ENCODE measurements at places on chromosomes 6 and 20.

GRCh38 chr20:51091406-51092195 lies 68.7 kb upstream of the KCNG1 start:
- no peak for DNase-seq

DNA sequence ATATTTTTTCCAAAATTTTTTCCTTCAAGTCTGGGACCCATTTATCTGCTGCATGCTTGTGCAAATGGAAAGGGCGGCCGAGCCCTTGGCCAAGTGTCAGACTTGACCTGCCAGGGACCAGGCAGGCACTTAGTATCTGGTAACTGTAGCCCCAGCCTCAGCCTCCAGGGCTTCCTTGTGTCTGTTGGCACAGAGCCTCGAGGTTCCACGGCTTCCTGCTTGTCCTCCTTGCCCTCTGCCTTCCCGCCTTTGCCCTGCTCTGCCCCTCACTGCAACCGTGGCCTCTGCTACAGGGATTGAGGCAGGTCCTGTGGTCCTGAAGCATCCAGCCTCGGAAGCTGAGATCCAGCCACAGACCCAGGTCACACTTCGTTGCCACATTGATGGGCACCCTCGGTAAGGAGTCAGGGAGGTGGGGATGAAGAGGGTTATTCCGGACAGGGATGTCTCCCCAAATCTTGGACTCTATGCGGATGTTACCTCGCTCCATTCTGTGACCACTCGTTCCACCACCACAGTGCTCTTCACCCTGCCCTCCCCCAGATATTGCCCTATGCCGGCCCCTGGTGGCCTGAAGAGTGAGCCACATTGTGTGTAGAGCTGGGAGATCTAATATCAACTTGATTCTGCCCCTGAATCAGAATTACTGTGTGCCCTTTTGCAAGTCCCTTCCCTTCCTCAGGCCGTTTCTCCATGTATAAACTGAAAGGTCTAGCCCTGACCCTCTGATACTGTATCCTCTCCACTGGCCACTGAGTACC lies 41.5 kb upstream of the SRF start:
- DNase-seq = peak; percentile 49

DNA sequence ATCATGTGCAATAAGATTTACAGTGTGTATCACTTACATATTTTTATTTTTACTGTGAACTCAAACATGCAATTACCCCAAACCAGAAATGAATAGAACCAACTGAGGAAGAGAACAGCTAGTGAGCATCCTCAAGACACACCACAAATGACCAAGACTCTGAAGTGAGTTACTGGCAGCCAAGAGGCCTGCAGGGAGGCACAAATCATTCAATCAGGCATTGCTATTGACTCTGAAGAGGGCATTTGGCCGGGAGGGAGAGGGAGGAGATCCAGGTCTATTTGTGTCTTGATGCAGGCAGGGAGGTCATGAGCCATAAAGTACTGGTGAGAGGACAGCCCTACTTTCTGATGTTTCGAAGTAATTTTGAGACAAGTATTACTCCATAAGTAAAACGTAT lies 257.7 kb downstream of the BCKDHB start:
- no peak for DNase-seq

- no peak for DNase-seq
Observed at GRCh38 chr6:159806021-159806458, 6.0 kb downstream of the PNLDC1 start.

GRCh38 chr6:56992036-56992435 lies 37.1 kb downstream of the BEND6 start:
- DNase-seq = no peak

GRCh38 chr6:93282521-93283031 lies 136.8 kb downstream of the EPHA7 start:
- DNase-seq = no peak

GRCh38 chr20:40591536-40591935 lies 97.5 kb downstream of the MAFB start:
- no peak for DNase-seq

DNA sequence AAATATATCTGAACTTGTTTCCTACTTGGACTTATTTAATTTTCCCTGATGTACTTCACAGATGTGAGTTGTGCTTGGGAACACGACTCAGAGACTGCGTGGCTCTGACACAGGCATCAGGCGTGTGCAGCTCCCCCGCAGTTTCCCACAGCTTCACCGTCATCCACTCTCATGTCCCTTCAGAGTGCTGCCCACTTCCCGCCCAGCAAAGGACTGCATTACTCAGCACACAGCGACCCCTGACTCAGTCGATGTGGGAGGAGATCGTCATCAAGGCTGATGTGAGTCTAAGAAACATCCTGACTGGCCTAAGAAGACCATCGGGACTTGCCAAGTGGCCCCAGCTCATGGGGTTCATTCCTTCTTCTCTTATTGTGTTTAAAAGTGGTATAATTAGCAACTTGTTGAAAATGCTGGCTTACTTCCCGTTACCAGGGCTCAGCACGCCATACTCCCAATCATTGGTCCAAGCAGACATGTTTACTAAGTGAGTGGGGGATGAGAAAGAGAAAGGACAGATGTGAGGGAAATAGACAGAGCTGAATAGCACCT lies 539.4 kb upstream of the JARID2 start:
- DNase-seq = no peak

DNA sequence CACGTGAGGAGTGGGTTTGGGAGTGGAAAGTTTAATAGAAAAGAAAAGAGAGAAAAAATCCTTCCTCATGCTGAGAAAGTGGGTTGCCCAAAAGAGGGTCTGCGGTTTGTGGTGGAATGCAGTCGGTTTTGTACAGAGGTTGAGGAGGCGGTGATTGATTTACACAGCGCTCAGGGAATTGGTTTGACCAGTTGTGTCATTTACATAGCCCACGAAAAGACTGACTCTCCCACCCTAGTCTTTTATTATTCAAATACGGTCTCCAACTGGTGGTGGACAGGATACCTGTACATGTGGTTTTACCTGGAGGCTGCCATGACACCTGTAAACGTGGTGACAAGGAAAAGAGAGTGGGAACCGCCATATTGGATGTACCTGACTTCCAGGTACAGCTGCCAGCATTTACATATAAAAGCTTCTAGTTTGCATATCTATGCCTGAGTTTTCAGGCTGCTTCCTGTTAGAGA lies 42.1 kb downstream of the HLA-DPB1 start:
- DNase-seq = no peak

GRCh38 chr20:41183391-41183790 lies 46.0 kb downstream of the PLCG1 start:
- no peak for DNase-seq

GRCh38 chr6:20653085-20653479 lies 118.8 kb downstream of the CDKAL1 start:
- no peak for DNase-seq

- no peak for DNase-seq
Observed at GRCh38 chr6:111852725-111853124, 20.5 kb downstream of the FYN start.

DNA sequence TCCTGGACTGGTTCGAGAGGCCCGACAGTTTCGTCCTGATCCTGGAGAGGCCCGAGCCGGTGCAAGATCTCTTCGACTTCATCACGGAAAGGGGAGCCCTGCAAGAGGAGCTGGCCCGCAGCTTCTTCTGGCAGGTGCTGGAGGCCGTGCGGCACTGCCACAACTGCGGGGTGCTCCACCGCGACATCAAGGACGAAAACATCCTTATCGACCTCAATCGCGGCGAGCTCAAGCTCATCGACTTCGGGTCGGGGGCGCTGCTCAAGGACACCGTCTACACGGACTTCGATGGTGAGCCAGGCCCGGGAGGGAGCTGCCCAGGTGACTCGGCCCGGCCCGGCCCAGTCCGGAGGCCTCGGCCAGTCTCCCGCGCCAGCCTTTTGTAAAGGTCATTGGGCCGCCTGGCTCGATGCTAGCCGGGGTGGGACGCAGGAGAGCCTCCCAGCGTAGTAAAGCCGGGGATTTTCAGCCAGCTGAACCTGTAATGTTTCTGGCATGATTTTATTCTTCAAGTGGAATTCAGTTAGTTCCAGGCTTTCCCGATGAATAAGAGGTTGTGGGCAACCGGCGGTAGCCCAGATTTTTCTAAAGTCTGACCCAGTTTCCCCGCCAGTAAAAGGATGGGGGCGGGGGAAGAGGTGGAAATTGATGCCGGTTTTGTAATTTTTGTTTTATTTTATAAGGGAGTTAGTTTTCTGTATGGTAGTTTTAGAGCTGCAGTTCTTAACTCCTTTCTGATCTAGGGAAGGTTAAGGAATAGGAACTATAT lies 1.4 kb downstream of the PIM1 start:
- no peak for DNase-seq

DNA sequence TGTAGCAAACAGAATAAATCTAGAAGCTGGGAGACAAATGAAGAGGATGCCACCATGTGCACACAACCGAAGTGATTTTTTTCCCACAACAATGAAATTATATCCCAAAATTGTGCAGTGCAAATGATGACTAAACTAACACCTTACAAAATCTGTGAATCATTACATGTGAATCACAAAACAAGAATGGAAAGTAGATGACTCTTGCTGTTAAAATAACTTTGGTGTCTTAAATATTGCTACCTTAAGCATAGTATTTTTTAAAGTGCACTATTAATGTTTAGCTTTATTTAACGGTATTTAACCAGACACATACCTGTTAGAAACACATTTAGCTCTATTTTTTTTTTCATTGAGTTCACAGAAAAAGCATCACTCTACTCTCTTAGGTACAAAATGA lies 190.8 kb downstream of the TBC1D32 start:
- DNase-seq = no peak

DNA sequence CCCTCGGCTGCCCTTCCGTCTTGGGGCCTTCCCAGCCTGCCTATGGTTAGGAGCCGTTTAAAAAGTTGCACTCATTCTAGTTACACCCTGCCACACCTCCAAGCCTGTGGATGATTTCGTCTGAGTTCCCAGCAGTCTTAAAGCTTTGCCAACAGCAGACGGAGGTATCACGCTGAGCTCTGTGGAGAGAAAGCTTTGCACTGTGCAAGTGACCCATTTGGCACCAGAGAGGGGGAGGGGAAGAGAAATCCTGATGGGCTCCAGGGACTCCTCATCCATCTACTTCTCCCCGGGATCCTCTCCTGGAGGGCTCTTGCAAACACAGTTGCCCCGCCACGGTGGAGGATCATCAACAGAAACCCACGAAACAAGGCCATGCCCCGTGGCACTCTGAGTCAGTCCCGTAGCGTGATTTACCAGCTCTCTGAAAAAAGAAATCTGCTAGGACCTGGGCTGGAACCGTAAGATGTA lies 98.8 kb upstream of the CITED2 start:
- DNase-seq = no peak

All from LNCaP clone FGC (cell line).